ENCODE measurements at places on chromosomes 7 and 10.

GRCh38 chr10:106972381-106972780 lies 192.1 kb downstream of the SORCS1 start:
- DNase-seq = no peak

DNA sequence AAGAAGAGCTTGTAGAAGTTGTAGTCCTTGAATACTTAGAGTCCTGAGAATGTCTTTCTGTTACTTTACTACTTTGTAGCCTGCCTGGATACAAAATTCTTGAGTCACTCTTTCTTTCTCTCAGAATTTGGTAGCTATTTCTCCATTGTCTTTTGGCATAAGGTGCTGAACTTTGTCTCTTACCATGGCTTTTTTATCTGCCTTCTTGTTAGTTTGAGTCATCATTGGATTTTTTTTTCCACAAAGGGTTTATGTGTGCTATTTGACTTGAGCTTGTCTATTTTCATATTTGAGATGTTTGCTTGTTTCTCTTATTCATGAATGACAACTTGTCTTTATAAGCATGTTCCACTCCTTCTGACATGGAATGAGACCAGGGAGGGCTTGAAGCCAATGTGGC lies 74.5 kb upstream of the EXOC6 start:
- DNase-seq = no peak

GRCh38 chr7:27080844-27081436 lies 14.9 kb downstream of the HOXA1 start:
- no peak for DNase-seq

- DNase-seq = no peak
Measured at GRCh38 chr10:100987685-100988049, 324 bp downstream of the TWNK start.

DNA sequence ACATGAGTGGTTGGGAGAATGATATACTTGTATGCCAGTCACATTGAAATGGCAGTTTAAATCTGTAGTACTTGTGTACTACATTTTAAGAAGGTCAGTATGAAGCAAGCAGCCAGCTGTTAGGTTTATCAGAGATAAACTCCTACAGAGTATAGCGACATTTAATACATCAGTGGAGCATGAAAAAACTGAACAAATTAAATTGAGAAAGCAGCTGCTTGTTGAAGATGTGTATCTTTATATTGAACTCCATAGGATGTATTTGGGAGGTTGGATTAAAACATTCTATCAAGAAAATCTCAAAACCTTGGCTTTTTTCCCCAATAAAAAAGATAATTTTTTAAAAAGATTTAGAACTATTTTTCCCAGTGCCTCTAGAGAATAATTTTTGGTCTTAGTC lies 47.8 kb downstream of the PHF14 start:
- no peak for DNase-seq

DNA sequence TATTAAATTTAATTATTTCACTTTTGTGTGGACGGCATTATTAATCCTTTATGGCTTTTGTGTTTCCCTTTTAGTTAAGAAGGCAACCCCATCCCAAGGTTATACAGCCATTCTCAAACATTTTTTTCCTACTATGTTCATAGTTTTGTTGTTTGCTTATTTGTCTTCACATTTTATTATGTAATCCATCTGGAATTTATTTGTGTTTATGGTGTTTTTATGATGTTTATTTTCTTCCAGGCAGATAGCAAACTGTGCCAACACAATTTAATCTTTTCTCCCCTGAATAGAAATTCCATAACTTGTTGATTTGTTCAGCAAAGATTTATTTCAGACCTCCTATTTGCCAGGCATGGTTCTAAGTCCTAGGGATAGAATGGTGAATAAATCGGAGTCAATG lies 42.9 kb downstream of the RAB18 start:
- no peak for DNase-seq

DNA sequence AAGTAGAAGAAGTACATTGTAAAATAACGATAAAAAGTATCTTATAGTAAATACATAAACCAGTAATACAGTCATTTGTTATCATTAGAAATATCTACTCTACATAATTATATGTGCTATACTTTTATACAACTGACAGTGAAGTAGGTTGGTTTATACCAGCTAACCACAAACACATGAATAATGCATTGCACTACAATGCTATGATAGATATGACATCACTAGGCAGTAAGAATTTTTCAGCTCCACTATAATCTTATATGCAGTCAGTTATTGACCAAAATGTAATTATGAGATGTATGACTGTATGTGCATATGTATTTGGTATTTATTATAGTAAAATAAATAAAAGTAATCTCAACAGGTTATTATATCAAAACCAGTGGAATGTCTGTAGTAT lies 23.4 kb upstream of the SGCE start:
- DNase-seq = no peak

DNA sequence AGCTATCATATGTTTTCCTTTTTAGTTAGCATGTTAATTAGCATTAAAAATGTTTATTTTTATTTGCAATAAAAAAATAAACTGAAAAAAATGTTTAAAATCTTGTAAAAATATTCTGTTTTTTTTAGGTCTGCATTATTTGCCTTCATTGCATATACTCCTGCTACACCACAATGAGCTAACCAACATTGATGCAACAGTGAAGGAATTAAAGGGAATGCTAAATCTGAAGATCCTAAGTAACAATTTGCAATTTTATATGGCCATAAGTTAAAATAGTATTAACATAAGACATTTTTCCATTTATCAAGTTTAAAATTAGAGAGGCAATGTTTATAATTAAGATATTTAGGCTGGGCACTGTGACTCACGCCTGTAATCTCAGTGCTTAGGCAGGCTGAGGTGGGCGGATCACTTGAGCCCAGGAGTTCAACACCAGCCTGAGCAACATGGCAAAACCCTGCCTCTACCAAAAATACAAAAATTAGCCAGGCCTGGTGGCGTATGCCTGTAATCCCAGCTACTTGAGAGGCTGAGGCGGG lies 32.2 kb downstream of the LRRC72 start:
- no peak for DNase-seq

DNA sequence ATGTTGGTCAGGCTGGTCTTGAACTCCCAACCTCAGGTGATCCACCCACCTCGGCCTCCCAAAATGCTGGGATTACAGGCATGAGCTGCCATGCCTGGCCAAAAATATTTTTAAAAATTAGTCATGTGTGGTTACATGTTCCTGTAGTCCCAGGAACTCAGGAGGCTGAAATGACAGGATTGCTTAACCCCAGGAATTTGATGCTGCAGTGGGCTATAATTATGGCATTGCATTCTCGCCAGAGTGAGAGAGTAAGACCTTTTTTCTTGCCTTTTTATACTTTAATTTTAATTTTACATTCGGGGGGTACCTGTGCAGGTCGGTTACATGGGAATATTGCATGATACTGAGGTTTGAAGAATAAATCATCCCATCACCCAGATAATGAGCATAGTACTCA lies 86.6 kb upstream of the ZNF92 start:
- DNase-seq = no peak

DNA sequence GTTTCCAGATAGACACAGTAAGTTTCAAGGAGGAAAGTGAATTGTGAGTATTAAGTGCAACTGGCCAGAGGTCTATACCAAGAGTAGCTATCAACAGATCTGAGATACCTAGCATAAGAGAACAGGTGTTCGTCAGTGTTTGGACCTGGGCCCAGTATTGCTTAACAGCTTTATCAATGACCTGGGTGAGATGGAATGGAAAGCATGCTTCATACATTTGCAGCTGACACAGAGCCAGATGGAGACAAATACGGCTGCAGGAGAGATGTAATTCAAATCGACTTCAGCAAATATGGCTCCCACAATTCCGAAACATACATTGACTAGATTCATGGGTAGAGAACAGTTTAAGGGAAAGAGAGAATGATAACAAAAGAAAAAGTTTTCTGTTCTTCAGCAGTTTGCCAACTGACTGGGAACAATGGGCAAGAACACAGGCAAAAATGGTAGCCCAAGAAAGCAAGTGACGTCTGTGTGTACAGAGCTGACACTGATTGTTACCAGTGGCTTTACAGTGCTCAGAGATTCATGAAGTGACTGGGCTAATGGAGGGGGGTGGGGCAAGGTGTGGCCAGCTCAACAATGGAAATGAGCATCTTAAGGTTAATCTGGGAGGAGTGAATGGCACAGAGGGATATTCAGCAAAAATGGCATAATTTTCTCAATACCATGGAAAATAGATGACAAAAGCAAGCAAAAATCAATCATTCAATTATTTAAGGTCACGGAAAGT lies 28.0 kb upstream of the COBL start:
- no peak for DNase-seq

- DNase-seq = no peak
Measured at GRCh38 chr10:117885206-117885829, 161.4 kb downstream of the RAB11FIP2 start.

DNA sequence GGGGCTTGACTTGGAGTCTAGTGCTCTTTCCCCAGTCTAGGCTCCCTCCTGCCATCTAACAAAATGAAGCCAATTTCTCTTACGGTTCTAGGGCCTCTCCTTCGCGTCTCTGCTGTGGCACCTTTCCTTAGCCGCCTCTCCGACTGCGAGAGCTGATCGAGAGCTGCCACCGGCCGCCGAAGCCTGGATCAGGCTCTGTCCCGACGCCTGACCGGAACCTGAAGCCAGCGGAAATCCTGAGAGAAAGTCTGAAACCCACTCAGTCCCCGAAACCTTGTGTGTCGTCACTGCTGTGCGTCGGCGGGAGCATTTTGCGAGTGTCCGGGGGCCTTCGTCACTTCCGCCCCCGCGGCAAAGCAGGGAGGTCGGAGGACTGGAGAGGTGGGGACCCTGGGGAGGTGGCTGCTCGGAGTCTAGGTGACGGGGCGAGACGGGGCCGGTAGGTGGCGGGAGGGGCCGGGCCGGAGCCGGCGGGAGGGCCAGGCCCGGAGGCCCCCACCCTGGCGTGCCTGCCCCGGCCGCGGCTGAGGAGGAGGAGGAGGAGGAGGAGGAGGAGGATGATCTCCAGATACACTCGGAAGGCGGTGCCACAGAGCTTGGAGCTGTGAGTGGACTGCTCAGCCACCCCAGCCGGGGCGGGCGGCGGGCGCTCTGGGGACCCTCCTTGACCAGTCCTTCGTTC lies at the start of the genes ECD and FAM149B1:
Gene ECD (minus strand): TSS at position 226 of the 682 bp plus-strand sequence. CDS start 4,071 bp downstream, outside the sequence.
Gene FAM149B1 (plus strand): TSS at position 337 of the 682 bp plus-strand sequence. CDS start 221 bp downstream, at position 558.
- DNase-seq = peak; percentile 78

DNA sequence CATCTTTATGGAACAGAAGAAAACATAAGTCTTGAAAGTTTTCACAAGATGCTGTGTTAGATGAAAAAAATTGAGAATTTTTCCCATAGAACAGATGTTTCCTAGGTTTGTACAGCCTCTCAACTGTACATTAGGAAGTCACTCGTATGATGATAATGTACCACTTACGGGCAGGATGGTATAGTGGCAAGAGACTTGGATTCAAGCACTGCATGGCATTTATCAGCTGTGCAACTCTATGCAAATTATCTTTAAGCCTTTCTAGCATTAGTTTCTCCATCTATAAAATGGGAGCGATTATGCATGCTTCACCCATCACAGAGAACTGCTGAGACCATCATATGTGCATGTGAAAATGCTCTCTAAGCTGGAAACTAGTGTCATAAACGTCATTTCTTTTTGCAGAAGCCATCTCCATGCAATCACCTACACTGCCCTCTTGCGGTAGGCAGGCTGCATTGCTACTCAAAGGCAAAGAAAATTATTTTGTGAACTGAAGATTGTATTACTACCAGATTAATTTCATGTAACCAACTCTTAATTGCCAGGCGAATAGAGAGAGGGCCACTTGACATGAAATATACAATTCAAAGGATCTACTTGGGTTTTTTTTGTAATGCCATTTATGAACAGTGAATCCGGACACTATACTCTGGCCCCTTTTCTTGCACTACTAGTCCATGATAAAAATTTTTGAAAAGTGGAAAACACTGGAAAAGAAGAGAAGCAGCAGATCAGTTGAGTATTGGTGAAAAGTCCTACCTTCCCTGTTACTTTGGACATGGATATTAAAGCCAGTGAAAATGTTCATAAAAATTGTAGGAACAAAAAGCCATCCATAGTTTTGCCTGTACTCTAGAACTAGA lies 102.3 kb downstream of the JAZF1 start:
- DNase-seq = peak; percentile 17

GRCh38 chr10:124569623-124570470 lies 108.2 kb downstream of the LHPP start:
- no peak for DNase-seq

- DNase-seq = no peak
Measured at GRCh38 chr10:22370320-22370719, 25.0 kb downstream of the SPAG6 start.

- DNase-seq = no peak
Measured at GRCh38 chr10:79111427-79111826, 42.7 kb downstream of the ZMIZ1 start.

GRCh38 chr10:102261196-102261595 lies 15.9 kb downstream of the GBF1 start:
- DNase-seq = no peak

DNA sequence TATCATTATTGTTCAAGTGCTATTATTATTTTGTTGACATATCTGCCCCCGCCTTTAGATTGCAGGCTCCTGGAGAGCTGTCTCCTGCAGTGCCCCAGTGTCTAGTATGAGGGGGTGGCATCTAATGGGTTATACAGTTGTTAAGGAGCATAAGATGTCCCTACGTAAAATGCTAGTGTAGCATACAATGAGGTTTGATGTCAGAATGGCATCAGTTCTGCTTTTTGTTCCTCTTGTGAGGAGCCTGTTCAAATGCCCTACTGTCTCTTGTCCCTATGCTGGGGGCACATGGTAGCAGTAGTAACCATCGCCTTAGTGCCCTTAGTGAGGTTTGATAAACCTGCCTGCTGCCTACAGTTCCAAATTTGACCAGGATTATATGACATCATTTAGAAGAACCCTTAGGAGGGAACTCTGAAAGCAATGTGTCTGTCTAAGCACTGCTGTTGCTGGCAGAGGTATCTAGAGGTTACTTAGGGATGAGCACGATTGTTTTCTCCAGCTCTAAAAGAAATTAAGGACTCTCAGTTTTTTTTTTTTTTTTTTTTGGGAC lies 9.7 kb downstream of the CREM start:
- DNase-seq = no peak

GRCh38 chr10:132858121-132859081 lies 72.5 kb upstream of the NKX6-2 start:
- DNase-seq = no peak

- no peak for DNase-seq
Measured at GRCh38 chr7:155305231-155305904, 7.7 kb downstream of the INSIG1 start.

Measured in stimulated activated CD8-positive, alpha-beta memory T cell treated with anti-CD3 and anti-CD28 coated beads, Interleukin-4, amount 100 ng/mL, for 1 hour (primary cell).